PC-3 (cell line): ENCODE measurements at places on chromosomes 7 and 10. TPM values are rescaled to one million over a fixed set of nuclear protein-coding genes. Genes with fewer than 3 reads are reported as not detected.

Gene WDFY4
- not detected in 2 replicates for total RNA-seq

Gene EN2
- total RNA-seq: 2.3 and 2.4 TPM in 2 replicates

Gene NSUN5
- 36.0 and 51.6 TPM in 2 replicates for total RNA-seq

Gene RAB19
- total RNA-seq: 0.52 and 1.3 TPM in 2 replicates

Gene OLAH
- not detected in 2 replicates for total RNA-seq

Gene RALA
- total RNA-seq: 7.5 and 12.9 TPM in 2 replicates

Gene SUMF2
- 57.4 and 65.6 TPM in 2 replicates for total RNA-seq

- DNase-seq: peak; percentile 47
Measured at GRCh38 chr10:5151076-5151475, 33.9 kb downstream of the AKR1C8 start.

DNA sequence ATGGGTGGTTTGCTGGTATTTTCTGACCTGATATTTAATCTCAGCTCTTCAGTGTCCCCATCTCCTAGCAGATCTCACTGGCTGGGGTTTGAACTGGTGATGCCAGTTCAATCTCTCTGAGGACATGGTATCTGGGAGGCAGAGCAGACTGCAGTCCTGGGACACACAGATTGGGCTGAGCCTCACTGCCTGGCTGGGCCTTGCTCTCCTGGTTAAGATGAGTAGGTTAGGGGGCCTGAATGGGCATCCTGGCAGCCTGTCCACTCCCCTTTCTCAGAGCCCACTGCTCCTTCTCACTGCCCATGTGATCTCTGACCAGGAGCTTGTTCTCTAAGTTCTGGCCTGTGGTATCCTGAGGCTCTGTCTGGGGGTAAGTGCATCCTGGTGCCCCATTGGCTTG is 363.4 kb downstream of the GLRX3 start:
- DNase-seq: no peak

- DNase-seq: peak; percentile 28
Measured at GRCh38 chr7:27697861-27698430, 35.3 kb upstream of the HIBADH start.

DNA sequence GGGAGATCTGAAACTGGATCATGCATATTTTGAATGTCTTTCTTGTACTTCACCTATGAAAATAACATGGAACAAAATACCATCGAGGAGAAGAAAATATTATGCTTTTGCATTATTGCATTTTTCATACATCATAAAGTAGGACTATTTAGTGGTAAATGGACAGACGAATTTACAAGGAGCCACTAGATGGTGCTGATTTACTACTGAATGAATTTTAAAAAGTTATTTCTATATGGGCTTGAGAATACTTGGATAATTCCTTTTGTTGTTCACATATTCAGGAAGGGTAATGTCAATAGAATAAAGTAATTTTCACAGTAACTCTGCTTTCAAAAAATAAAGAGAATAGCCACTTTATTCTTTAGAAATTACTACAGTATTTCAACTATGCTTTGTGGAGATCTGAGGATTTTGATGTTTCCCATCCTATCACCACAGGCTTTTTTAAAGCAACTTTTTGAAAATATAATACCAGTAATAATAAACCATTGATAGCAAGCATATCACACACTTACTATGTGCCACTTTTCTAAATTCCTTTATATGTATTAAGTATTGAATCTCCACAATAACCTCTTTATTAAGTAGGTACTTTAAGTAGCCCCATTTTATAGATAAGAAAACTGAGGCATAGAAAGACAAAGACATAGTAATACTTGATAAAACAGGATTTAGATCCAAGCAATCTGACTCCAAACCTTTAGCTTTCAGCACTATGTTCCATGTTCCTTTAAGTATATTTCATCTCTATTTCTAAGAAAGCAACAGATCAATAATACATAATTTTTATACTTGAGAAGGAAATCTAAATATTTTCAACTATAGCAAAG is 38.6 kb downstream of the NEBL start:
- DNase-seq: peak; percentile 53

DNA sequence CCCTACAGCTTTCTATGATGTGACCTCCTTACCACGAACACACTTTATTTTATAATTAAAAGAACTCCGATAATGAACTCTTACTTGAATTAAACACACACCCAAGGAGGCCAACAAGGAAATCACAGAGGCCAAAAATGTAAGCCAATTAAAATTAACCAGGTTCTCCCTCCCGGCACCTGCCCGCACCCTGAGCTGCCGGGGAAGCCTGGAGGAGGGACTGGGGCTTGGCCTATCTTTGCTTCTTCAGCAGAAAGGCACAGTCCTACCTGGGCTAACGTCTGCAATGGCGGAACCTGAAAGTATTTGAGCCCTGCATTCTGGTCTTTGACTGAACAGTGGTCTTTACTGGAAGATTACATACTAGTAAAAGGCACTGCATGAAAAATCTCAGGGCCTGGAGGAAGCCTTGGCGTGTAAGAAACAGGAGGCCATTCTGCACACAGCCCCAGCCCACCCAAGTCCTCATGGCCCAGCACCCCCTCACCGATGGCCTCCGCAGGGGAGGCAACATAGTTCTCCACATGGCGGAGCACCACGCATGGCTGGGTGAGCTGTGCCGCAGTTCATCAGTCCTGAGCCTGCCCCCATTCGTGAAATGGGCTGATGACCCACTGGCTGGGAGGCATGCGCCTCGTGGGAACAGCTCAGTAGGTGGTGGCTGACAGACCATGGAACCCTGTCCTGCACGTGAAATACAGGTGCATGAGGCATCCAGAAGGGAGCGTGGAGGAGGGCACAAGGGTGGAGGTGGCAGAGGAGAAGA is 173.8 kb downstream of the PARD3 start:
- no peak for DNase-seq

DNA sequence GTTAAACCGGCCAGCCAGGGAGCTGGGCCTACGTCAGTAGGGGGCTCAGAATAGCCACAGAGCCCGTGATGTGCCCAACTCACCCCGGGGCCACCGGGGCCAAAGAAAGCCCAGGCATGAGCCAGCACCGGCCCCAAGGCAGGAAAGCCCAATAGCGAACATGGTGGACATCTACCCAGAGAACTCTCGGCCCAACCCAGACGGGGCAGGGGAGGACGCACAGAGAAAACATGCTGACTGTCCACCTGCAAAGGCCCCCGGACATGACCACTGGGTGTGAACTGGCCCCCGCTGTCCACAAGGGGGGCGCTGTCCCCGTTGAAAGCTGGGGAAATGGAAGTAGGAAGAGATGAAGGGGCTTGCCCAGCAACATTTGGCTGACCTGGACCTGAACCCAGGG is 169.2 kb downstream of the PRKAG2 start:
- no peak for DNase-seq

GRCh38 chr10:72379062-72379461 is 24.3 kb upstream of the DNAJB12 start:
- no peak for DNase-seq

DNA sequence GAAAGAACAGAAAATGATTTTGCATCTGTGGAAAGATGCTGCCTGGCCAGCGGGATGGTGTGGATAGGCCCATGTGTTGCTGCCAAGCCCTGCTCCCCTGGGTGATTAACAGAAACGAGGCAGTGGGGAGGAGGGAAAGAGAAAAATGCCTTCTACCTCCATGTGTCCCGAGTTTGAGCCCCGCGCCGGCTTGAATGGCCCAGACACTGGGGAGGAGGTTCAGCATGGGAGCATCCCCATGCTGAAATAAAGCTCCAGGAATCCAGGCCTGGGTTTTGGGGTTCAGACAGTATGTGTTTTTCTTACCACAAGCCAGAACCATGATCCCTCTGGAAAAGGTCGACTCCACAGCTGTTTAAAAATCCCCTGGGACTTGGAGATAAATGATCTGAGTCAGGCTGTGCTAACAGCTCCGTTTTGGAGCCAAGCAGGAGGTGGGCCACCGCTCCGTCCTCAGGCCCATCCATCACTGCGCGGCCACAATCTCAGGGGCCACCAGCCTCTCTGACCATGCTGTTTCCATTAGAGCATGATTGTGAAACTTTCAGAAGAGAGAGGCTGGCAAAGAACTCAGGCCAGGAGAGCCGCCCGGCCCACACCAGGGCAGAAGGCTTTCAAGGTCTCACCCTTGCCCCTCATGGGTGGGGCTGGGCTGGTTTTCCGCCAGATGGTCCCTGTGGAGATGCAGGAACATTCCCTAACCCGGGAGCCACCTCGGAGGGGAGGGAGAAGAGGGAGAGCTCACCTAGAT is 299.7 kb downstream of the ZEB1 start:
- no peak for DNase-seq

GRCh38 chr10:33196377-33196706 is 138.1 kb downstream of the NRP1 start:
- no peak for DNase-seq

GRCh38 chr10:43808136-43808535 is 159.5 kb upstream of the ZNF32 start:
- no peak for DNase-seq

GRCh38 chr7:1706721-1707613 is 36.9 kb downstream of the ELFN1 start:
- no peak for DNase-seq

DNA sequence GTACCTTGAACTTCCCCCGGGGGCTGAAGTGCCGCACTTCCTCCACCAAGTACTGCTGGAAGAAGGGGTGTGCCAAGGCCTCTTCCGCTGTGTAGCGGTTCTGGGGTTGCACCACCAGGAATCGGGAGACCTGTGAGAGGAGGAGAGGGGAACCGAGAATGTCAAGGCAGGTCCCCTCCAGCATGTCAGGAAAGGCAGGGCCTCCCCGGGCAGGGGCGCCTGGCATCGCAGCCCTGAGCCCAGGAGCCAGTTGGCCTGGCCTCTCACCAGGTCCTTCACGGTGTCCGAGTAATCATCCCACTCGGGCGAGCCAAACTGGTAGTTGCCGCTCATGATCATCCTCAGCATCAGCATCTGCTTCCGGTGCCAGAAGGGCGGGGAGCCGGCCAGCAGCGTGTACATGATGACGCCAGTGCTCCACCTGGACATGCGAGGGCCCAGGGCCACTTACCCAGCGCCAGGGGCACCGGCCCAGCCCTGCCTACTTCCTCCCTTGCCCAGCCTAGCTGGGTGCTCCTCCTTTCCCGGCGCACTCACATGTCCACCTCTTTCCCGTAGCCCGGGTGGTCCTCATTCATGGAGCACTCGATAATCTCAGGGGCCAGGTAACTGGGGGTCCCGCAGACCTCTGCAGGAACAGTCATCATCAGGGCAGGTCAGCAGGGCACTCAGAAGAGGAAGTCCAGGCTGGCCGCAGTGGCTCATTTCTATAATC is 11.0 kb downstream of the PHKG1 start:
- DNase-seq: no peak

- DNase-seq: no peak
Measured at GRCh38 chr10:104831272-104831671, 190.2 kb downstream of the SORCS3 start.
